Cortex of kidney (tissue), 1 donor: ENCODE measurements at places on chromosomes 6 and 20.

DNA sequence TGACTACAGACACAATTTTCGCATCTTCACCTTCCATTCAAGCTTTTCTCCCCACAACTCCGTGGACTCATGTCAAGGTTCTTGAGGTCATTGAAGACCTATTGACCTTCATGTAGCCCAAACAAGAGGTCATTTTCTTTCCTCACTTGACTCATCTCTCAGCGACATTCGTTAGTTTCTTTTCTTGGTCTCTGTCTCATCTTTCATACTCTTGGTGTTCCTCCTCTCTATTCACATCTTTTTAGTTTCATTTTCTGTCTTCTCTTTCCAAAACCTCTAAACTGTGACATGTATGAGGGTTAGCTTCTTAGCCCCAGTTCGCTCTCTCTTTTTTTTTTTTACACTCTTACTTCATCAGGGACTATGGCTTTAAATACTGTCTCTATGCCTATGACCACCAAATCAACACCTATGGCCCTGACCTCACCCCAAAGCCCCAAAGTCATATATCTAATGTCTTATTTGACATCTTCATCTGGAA is 128.6 kb upstream of the BACH2 start:
- no peak for DNase-seq

GRCh38 chr6:46246081-46246480 is 75.3 kb upstream of the ENPP5 start:
- DNase-seq: no peak

- DNase-seq: no peak
These were observed 117.2 kb upstream of the ESR1 start for GRCh38 chr6:151690303-151690702.

- no peak for DNase-seq
These were observed 912 bp upstream of the OR12D3 start for GRCh38 chr6:29376003-29376402.

- no peak for DNase-seq
These were observed 79.7 kb upstream of the NFATC2 start for GRCh38 chr20:51622004-51622874.

DNA sequence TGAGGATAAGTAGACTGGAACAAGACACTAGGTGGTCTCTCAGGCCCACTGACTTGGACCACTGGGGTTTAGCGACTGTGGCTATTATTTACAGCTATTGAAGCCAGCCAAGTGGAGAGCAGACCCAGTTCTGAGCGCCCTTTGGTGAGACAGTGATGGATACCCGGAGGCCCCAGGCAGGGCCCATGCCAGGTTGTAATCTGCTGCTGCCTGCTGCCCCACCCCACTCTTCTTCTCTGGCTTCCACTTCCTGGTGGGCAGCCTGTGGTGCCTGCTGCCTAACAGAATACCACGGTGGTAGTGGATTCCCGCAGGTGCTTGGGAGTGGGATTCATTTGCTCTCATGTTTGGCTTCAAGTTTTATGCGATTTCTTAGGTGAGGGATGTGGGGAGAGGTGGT is 570 bp downstream of the RAB44 start:
- no peak for DNase-seq

DNA sequence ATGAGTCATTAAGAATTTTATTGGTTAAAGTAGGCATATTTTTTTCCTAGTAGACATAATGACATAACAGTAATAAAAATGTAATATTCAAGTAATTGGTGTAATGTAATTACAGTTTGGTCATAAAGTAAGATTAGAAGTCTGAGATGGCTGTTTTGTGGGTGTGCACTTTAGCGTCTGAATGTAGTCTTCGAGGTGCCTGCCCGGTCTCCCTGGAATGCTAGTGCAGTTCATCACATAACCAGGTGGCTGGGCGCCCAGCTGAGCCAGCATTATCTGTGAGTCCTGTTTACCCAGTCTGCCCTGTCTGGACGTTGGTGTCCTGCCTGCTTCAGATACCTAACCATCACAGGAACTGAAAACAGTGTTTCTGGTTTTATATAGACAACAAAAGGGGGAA is 419.1 kb downstream of the CDC5L start:
- DNase-seq: no peak

GRCh38 chr20:44848254-44849015 is 37.1 kb upstream of the YWHAB start:
- no peak for DNase-seq

DNA sequence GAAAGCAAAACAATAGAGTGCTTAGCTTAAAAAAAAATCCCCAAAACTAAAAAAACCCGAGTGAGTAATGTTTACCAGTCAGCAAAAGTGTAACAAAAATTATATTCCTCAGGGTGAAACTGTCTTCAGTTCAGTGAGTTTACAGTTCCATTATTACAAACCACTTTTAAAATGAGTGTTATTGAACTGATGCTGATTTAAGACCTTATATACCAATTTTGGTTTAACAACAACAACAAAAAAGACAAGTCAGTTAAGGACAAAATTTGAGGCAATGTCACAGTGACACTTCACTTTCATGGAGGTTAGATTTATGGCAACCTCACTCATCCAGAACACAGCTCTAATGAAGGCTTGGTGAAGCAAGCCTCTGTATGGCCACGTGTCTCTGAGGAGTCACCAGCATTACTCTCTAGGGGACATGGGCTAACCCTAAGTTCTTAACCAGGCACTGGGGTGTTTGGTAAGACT is 630.8 kb downstream of the PHF3 start:
- DNase-seq: no peak

DNA sequence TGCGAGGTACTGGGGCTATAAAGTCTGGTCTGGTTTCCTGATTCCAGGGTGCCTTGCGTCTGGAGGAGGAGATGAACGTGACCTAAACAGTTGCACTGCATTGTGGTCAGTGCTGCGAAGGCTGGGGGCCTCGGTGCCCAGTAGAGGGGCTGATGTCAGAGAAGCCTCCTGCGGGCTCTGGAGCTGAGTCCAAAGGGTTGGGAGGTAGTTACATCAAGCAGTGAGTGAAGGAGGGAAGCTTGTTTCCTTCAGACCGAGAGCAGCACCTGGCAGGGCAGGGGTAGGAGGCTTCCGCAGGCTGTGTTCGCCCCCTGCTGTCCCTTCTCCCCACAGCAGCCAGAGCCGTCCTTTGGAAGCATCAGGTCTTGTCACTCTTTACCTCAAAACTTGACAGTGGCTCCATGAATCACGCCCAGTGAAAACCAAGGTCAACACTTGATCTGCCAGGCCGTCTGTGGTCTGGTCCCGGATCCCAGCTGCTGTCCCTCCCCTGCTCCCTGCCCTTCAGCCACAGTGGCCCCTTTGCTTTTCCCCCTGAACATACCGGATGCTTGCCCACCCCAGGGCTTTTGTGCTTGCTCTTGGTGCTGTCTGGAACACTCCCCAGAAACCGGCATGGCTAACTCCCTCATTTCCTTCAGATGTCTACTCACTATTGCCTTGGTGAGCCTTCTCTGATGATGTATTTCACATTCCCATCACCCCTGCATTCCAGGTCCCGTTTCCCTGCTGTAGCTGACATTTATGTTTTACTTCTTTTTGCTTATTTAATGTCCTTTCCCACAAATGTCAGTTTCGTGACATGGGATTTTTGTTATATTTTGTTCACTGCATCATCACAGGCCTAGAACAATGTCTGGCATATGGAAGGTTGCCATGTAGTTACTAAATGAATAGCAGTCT is 7.0 kb downstream of the DYNLRB1 start:
- no peak for DNase-seq

DNA sequence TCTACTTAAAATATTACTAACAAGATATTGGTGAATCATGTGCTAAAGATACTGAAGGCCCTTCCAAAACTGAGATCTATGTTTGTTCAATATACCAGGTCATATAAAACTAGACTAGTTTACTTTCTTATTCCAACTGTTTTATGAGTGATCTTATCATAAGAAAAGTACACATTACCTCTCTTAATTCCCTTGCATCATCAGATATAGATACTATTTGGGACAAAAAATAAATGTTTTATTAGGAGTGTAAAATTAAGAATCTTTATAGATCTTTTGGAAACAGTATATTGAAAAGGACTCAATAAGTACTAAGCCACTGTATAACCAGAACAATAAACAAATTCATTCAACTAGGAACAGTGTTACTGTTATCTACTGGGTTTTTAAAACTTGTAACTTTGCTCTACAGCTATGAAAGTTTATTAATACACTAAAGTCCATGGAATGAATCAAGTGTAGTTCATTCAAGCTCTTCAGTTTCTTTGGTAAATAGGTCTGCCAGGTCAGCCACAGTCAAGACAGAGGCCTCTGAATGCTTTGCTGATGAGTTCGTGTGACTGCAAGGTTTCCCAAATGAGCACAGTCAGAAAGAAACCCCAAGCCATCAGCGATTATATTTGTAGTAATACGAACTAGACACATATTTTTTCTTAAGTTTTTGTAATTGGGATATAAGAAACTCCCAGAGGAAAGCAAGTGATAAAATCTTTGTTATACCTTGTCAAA is 71.8 kb upstream of the FBXO30 start:
- no peak for DNase-seq

GRCh38 chr20:34511891-34512265 is 4.3 kb upstream of the DYNLRB1 start:
- no peak for DNase-seq

GRCh38 chr6:31479151-31479932 is 18.6 kb upstream of the MICB start:
- DNase-seq: no peak

DNA sequence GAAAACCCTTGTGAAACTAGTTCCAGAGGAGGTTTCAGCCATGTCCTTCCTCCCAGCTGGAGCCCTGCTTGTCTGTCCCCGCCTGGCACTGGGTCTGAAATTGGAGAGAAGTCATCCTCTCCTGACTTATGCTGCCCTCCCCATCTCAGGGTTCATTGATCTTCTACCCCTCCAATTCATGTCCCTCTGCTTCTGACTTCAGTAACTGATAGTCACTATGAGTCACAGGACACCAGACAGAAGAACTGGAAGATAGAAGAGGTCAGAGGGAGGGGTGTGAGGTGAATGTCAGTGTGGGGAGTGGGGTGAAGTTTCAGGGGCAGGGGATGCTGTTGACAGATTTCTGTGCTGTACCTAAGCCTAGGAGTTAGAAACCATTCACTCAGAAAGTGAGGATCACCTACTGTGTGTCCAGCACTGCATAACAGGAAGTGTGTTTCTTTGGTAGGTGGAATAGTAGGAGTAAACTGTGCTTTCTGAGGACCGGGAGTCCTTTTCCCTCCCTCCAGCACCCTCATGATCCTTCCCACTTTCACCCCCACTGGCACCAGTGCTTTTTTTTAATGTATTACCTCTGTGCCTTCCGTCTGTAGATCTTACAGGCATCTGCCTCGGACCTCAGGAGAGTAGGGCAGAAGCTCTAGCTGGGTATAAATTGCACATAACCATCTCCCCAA is 627 bp upstream of the RPP21 start:
- no peak for DNase-seq

- no peak for DNase-seq
These were observed 86.3 kb downstream of the GMPR start for GRCh38 chr6:16324606-16325225.

GRCh38 chr20:2122936-2123335 is 21.3 kb downstream of the STK35 start:
- DNase-seq: no peak

GRCh38 chr20:63663332-63664066 is 5.4 kb downstream of the RTEL1 start:
- no peak for DNase-seq

- no peak for DNase-seq
These were observed 14.5 kb downstream of the ZNF76 start for GRCh38 chr6:35273822-35274559.

DNA sequence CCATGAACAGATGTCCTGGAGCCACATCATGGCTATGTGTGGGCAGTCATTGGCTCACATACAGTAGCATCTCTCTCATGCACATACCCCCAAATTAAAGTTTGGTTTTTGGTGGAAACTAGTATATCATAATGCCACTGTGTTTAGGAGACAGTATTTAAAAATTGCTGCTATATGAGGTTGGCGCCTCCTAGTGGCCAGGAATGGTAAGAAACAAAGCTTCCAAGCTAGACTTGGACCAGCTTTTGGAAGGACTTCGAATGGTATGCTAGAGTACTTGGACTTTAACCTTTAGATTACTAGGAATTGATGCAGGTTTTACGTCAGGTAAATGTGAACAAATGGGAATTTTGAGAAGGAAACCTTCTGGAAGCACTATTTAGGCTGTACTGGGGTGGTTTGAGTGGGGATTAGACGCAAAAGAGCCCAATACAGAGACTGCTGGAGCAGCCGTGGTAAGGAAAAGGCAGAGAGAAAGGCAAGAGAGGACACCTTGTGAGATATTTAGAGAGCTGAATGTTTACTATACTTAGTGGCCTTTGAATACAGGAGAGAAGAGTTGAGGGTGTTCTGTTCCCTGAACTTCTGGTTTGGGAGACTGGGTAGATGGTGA is 23.8 kb downstream of the PRSS35 start:
- no peak for DNase-seq

- DNase-seq: no peak
These were observed 23.8 kb downstream of the SLCO4A1 start for GRCh38 chr20:62665826-62666735.

DNA sequence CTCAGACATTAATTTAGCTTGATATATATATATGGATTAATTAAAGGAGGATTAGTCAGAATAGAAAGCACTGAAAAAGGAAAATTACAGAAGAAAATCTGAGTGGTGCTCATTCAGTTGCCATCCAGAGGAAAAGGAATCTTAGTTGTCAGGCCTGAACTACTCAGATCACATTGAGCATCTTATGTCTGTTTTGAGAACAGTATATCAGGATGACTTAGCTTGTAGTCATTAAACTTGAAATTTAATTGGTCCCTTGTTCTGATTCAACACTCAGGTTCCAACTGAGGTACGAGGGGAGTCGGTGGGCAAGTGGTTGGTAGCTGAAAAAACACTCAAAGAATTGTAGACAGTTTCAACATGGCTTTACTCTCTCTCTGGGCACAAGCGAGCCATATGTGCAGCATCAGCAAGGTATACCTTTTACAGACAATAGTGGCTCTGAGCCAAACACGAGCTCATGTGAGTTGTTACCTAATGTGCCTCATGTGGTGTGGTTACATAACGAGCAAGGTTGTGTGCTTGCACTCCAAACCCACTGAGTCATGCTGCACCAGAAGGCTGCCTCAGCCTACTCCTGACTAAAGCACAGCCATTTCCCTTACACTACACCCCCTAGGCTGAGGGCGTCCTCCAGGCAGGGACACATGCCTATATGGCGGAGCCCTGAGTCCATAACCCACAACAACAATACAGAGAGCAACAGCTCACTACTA is 73.0 kb upstream of the HMGN3 start:
- DNase-seq: no peak
